ENCODE measurements at places on chromosomes 16 and 17.

DNA sequence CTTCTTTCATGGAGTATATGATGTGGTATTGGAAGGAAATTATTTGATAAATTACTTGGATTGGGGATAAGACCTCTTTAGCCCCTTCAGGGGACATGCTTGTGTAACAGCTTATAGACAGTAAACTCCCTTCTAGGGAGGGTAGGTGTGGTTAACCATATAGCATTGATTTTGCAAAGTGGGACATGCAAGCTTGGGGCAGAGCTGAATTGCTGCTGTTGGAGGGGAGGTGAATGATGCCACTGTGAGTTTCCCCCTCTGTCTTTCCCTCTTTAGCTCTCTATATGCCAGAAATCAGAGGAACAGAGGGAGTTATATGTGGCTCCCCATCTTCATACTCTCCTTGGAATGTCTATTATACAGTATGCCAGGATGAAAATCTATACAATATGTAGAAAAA, 54.7 kb downstream of the WSCD1 start:
- DNase-seq: no peak

- no peak for DNase-seq
Observed at GRCh38 chr16:85640585-85640984, 27.5 kb downstream of the GSE1 start.

- DNase-seq: no peak
Observed at GRCh38 chr17:21476867-21477266, 100.7 kb downstream of the KCNJ12 start.

- DNase-seq: no peak
Observed at GRCh38 chr16:49640581-49640980, 215.3 kb downstream of the ZNF423 start.

DNA sequence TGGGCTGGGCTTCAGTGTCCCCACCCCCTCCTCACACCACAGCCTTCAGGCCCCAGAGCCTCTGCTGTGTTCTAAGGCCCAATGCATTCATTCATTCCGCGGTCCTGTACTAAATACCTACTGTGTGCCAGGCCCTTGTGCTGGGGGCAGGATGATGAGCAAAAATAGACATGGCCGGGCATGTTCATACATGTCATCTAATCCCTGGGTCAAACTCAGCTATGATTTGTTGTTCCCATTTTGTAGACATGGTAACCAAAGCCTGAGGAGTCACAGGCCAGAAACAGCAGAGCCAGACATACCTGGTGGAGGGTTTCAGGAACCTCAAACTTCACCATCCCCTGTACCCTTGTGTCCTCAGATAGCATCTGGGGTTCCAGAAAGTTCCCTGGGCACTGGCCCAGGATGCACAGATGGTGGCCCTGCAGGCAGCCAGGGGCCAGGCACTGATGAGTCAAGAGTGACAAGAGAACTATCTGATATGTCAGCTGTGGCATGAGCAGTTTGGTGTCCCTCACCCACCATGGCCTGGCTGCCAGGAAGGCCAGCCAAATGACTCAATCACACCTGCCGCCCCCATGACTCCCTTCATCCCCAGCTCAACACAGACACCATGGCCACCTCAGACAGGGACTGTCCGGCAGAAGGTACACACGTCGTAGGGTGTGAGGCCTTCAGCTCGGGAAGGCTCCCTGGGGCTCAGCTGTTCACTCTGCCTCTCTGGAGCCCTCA, 2.7 kb upstream of the RRAD start:
- no peak for DNase-seq

- DNase-seq: no peak
Observed at GRCh38 chr16:72921620-72922019, 126.3 kb downstream of the ZFHX3 start.

DNA sequence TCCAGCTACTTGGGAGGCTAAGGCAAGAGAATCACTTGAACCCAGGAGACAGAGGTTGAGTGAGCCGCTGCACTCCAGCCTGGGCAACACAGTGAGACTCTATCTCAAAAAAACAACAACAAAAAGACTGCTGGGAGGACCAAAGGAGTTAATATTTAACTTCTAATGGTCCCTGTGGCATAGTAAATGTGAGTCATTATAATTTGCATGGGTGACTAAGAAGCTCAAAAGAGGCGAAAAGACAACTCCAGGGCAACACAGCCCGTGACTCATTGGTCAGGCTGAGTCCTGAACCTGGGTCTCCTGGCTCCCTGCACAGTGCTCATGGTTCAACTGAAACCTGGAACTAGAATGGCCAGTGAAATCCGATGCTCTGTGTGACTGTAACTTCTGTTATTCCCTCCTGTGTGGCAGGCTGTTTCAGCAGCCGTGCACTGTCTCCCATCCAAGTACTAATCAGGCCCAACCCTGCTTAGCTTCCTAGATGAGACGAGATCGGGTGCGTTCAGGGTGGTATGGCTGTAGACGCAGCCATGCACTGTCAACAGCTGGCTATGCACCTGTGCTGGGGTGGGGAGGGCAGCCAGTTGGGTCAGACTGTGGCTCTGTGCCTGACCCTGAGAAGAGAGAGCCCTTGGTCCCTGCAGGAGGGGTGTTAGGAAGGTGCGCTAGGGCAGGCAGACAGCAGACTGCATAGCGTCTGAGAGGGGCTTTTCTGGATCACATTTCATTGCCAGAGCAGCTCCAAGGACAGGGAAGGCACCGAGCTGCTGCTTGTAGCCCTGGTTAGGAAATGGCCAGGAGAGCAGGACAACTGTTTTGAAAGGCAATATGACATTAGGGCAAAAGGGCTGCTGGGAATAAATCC, 14.5 kb upstream of the GPRC5C start:
- DNase-seq: peak; percentile 8

DNA sequence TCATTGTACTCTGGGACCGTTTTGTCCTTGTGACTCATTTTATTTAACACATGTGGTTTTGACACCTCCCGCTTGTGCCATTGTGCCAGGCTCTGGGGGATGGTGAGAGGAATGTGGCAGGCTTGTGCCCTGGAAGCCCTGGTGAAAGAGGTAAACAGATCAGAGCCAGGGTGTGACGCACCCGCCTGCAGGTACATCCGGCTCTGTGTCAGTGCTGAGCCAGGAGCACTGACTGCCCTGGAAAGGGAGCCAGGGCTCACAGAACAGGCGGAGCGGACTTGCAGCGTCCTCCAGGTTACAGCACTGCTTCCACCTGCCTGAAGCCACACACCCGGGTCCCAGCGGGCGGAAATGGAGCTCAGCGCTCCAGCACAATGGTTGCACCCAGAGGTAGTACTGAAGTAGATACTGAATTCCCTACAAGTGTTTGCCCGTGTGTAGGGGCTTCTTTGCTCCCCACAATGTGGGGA, 30.6 kb downstream of the CDRT15 start:
- DNase-seq: peak; percentile 81

GRCh38 chr17:39634384-39634871, 2.5 kb upstream of the STARD3 start:
- DNase-seq: no peak

GRCh38 chr17:46727572-46728348, 90.7 kb downstream of the WNT3 start:
- no peak for DNase-seq

GRCh38 chr16:81004646-81005353, 1.9 kb downstream of the CMC2 start:
- no peak for DNase-seq

DNA sequence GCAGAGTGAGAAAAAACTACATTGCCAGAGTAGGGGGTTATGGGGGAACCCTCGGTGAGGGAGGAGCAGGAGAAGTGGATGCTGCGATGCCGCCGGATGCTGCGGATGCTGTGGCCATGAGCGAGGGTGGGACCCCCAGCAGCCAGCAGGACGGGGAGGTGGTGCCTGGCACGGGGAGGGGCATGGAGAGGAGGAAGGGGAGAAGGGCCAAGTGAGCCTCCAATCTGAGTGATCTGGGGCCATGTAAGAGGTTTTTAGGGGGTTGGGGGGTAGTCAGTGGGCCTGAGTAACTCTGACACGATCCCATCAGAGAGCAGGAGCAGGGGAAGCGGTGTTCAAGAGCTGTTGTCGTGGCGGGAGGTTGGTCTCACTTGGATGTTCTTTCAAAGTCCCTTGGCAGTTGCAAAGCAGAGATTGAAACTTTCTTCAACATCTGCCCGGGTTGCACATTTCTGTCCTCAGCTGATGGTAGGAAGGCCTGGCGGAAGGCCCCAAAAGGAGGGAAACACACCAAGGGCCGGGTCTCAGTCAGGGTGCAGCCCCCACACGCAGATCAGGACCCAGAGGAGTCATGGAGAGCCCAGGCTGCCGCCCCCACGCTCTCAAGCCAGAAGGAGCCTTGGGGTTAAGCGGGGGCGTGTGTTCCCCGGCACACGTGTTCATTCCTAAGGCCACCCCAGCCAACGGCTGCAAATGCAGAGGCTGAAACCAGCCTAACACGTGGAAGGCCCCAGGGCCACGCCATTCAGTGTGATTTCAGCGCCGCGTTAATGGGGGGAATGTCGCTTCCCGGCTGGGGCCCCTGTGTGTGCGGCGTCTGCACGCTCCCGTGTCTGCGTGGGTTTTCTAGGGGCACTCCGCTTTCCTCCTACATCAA, 81.7 kb downstream of the ZDHHC7 start:
- DNase-seq: no peak

GRCh38 chr17:6005939-6006338, 64.2 kb upstream of the WSCD1 start:
- DNase-seq: no peak

- no peak for DNase-seq
Observed at GRCh38 chr16:60929-61878, 7.6 kb downstream of the SNRNP25 start.

DNA sequence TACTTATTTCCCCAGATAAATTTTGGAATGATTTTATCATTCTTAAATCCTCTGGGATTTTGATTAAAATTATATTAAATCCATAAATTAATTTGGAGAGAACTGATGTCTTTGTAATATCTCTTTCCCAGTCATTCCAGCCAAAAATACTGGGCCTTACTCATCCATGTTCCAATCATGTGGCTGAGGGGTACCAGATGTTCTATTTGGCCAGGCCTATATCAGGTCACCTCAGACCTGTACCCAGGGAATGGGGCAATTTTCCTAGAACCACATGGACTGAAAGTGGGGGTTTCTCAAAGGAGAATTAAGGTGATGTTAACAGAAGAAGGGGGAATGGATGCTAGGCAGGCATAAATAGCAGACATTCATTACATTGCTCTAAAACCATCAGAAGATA, 7.5 kb downstream of the SNTB2 start:
- DNase-seq: no peak

DNA sequence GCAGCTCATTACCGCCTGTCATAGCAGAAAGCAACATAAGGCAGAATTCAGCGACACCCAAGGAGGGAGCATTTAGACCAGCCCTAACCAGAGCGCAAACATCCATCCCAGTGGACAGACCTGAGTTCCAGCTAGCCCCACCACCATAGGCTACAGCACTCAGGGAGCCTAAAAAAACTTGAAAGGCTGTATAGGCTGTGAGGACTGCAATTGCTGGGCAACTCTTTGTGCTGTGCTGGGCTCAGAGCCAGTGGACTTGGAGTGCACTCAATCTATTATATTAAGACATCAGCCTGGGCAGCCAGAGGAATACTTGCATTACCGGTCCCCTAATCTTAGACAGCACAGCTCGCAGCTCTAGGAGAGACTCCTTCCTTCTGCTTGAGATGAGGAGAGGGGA, 207.3 kb downstream of the KIF2B start:
- no peak for DNase-seq

GRCh38 chr16:68800257-68800875, 43.0 kb upstream of the TANGO6 start:
- peak; percentile 45 for DNase-seq

GRCh38 chr17:57855391-57856035, 5.7 kb upstream of the MRPS23 start:
- no peak for DNase-seq

GRCh38 chr17:34059423-34060220, 195.5 kb upstream of the CCL2 start:
- DNase-seq: no peak

DNA sequence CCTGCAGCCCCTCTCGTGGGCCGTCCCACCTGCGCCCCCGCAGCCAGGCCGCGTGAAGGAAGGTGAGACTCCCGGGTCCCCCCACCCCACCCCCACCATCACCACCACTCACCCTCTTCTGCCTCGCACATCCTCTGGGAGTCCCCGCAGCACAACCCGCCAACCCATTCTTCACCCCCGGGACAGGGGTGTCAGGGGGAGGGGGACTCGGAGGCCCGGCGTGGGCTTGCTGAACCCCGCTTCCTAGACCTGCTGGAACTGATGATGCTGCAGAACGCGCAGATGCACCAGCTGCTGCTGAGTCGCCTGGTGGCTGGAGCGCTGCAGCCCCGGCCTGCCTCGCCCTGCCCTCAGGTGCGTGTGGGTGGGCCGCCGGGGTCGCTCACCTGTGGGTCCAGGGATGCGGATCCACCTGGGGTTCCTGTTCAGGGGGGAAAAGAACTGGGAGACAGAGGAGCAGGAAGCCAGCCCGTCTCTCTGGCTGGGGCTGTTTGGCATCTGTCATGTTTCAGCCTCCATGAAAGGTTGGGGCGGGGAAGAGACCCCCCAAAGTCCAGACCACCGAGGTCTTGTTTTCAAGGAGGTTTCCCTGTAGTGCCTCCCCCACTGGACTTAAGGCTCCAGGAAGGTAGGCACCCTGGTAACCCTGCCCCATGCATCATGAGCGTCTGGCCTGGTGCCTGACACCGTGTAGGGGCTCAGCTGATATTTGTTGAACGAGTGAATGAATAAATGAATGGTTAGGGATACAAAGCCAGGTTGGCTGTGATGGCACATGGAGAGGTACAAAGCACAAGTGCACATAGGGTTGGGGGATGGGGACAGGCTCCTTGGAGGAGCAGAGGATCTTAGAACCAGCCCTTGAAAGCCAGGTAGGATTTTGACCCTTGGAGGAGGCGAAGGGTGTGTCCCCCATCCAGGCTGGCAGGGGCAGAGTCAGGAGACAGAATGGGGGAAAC, 849 bp downstream of the PRR29 start:
- no peak for DNase-seq

GRCh38 chr16:57788252-57788841, 13.9 kb downstream of the KIFC3 start:
- DNase-seq: no peak

DNA sequence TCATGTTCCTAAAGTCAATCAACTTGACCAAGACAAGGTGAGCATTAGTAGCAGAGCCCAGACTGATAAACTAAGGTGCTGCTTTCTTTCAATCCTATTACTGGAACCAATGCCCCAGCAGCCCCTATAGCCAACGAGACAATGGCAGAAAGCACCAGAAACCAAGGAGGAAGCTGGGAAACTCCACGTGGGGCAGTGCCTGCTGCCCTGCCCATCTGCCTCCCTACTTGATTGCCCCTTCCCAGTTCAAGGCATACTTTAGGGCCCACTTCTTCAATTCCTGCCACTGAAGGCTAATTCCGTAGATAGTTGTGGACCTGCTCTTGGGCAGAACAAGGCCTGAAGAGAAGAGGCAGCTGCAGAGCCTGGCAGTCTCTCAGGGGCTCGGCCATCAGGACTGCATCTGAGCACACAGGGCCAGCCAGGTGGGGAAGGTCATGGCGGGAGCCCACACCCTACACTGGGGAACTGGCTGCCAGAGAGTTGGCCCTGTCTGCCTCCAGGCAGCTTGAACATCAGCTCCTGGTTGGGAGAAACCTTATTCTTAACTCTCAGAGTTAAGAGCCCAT, 30.9 kb downstream of the WSB1 start:
- DNase-seq: no peak

GRCh38 chr16:50313596-50314478, 47.5 kb downstream of the ADCY7 start:
- DNase-seq: peak; percentile 43

GRCh38 chr17:32335046-32335445, 6.9 kb downstream of the C17orf75 start:
- no peak for DNase-seq

GRCh38 chr17:49621946-49622529, 46.4 kb downstream of the NXPH3 start:
- DNase-seq: no peak
